ENCODE measurements at places on chromosomes 2 and 18.

DNA sequence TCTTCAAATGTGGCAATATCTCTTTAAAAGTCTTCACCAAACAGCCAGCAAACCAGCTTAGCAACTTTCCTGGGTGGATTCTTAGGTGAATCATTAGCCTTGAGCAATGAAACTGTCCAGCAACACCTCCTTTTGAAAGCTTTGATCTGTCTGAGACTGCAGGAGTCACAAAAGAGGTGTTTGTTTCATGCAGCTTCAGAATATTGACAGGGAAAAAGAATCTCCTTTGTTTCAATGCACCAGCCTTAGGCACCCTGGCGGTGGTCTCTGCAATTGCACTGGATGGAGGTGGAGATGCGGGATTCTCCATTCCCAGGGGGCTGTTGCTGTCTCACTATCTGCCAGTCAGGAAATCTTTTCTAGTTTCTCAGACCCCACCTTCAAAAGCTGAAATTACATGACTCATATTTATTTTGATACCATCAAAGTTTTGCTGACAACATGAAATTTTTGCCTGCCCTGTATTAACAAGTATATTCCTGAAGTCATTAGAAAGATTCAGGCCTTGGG, 76.0 kb upstream of the DSG1 start:
- no peaks in the 10 kb centered on the region for H3K4me1 ChIP-seq
- no peak overlapping the region for H3K4me3 ChIP-seq
- H3K27ac ChIP-seq, result no peak overlapping the region

DNA sequence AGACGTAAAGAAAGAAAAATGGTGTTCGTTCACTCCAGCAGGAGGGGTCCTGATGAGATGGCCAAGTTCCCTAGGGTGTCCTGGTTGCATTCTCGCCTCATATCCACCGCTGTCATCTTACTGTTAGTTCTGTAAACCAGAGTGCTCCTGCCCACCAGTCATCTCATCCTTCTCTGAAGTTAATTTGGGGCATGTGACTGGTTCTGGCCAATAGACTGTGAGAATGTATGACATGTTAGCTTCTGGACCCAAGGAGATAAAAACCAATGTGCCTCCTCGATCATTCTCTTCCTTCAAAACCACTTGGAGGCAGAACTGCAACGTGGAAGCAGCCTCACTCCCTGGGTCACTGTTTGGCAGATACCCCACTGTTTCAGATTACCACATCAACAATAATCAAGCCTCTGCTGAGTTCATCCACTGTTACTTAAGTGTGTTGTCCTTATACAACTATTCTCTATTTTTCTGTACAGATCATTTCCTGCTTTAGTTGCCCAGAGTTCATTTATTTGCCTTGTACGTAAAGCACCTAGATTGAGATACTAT, 759.1 kb downstream of the TSN start:
- no peak overlapping the region for H3K4me3 ChIP-seq
- no peaks in the 10 kb centered on the region for H3K36me3 ChIP-seq
- no peaks in the 10 kb centered on the region for H3K27me3 ChIP-seq
- H3K4me1 ChIP-seq, result no peaks in the 10 kb centered on the region

GRCh38 chr2:136645236-136645828, 120.0 kb upstream of the THSD7B start:
- no peak overlapping the region for H3K4me3 ChIP-seq
- no peak overlapping the region for H3K27ac ChIP-seq
- no peaks in the 10 kb centered on the region for H3K27me3 ChIP-seq
- H3K36me3 ChIP-seq, result no peaks in the 10 kb centered on the region
- DNase-seq, result peak; percentile 41

DNA sequence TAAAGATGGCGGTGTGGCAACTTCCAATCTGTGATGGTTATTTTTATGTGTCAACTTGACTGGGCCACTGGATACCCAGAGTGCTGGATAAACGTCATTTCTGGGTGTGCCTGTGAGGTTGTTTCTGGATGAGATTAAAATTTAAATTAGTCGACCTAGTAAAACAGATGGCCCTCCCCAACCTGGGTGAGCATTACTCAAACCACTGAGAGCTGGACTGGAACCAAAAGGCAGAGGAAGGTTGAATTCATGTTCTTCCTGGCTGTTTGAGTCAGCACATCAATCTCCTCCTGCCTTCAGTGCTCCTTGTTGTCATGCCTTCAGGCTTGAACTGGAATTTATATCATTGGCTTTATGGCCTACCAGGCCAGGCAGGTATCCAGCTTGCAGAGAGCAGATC, 190.8 kb upstream of the RGPD4 start:
- no peaks in the 10 kb centered on the region for H3K4me1 ChIP-seq
- H3K27ac ChIP-seq, result no peak overlapping the region
- no peaks in the 10 kb centered on the region for H3K36me3 ChIP-seq

GRCh38 chr18:42429196-42429595, 474.2 kb downstream of the PIK3C3 start:
- H3K27me3 ChIP-seq, result no peaks in the 10 kb centered on the region
- H3K27ac ChIP-seq, result no peak overlapping the region
- H3K36me3 ChIP-seq, result no peaks in the 10 kb centered on the region
- DNase-seq, result peak; percentile 7
- H3K4me1 ChIP-seq, result no peaks in the 10 kb centered on the region

- H3K4me3 ChIP-seq, result no peak overlapping the region
- H3K36me3 ChIP-seq, result peaks cover 2% of the 10 kb centered on the region
Observed at GRCh38 chr2:28293416-28293815, 99.2 kb upstream of the FOSL2 start.

DNA sequence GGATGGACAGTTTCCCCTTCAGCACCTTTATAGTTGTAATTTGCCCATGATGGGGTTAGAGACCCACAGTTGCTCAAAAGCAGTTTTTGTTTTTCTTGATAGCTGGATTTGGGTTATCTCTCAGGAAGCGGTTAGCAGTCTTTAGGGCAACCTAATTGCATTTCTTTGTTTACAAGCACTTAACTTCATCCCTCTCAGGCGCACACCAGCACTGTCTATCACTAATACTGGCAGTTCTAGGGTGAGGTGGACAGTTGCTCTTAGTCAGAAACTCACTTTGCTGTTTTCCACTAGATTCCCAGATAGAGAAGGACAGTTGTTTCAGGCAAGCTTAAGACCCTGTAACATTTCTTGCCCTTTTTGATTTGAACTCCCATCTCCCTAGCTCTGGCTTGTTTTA, 146.0 kb downstream of the AGAP1 start:
- peak overlapping the region; percentile 93 for H3K27ac ChIP-seq
- DNase-seq, result no peak
- peaks cover 66% of the 10 kb centered on the region for H3K4me1 ChIP-seq
- no peak overlapping the region for H3K4me3 ChIP-seq
- H3K36me3 ChIP-seq, result no peaks in the 10 kb centered on the region

- H3K27ac ChIP-seq, result peak overlapping the region; percentile 99
- H3K27me3 ChIP-seq, result no peaks in the 10 kb centered on the region
- no peaks in the 10 kb centered on the region for H3K36me3 ChIP-seq
- DNase-seq, result peak; percentile 18
Observed at GRCh38 chr2:214807653-214808052, 1.8 kb downstream of the BARD1 start.

DNA sequence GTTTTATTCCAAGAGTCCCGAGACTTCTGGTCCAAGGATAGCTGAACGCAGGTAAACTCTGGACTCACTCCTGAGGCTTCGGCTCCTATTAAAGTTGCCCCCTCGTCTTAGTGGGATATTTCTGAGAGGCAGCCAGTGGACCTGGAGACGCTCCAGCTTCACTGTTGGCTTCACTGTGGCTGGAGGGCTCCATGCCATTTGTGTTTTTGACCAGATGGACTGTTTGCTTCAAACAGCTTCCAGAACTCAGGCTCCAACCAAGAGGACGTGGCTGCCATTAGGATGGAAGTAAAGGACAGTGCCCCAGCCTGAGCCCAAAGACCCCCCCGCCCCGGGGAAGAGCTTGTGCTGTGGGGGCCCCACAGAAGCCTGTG, 94.4 kb upstream of the LDAH start:
- no peaks in the 10 kb centered on the region for H3K36me3 ChIP-seq
- no peak for DNase-seq
- no peak overlapping the region for H3K4me3 ChIP-seq
- no peak overlapping the region for H3K27ac ChIP-seq

DNA sequence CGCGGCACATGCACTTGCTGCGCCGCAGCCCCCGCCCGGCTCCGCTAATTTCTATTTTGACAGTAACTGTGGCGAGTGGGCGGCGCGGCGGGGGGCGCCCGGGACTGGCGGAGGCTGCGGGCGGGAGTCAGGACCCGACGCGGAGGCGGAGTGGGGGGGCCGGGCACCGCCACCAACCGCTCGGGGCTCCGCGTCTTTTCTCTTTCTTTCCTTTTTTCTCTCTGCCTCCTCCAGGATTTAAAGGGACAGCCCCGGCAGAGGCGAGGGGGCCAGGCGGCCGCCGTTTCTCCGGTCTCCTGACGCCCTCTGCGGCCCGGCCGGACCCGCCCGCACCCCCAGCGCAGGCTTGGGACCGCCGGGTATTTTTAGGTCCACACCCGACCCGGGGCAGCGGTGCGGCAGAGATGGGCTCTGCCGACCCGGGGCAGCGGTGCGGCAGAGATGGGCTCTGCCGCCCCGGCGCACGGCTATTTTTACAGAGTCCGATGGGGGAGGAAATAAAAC, 460 bp upstream of the ZBTB7C start:
- peaks cover 36% of the 10 kb centered on the region for H3K27me3 ChIP-seq
- no peaks in the 10 kb centered on the region for H3K36me3 ChIP-seq
- DNase-seq, result peak; percentile 69
- H3K4me1 ChIP-seq, result peaks cover 36% of the 10 kb centered on the region

DNA sequence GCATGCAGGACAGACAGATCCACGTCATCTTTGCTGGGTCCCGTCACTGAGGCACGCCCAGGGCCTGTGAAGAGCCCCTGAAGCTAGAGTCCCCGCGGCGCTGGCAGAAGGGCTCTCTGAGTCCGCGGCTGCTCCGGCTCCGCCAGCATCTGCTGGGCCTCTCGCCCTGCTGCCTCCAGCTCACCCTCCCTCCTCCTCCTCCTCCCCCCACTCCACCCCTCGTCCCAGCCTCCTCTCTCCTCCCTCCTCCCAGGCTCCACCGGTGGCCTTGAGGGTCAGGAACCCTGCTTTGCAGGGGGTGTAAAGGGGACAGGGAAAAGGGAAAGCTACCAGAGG, at the start of gene TNS1:
Gene TNS1 (minus strand): TSS at position 151 of the 336 bp plus-strand sequence. CDS start 123 bp downstream, at position 28.
- peak within 1 kb of the TSS; percentile 85 for H3K27ac ChIP-seq
- peak within 1 kb of the TSS; percentile 31 for H3K4me3 ChIP-seq
- DNase-seq, result peak; percentile 81
- no peaks in the 10 kb centered on the region for H3K36me3 ChIP-seq
- H3K4me1 ChIP-seq, result peaks cover 50% of the 10 kb centered on the region

DNA sequence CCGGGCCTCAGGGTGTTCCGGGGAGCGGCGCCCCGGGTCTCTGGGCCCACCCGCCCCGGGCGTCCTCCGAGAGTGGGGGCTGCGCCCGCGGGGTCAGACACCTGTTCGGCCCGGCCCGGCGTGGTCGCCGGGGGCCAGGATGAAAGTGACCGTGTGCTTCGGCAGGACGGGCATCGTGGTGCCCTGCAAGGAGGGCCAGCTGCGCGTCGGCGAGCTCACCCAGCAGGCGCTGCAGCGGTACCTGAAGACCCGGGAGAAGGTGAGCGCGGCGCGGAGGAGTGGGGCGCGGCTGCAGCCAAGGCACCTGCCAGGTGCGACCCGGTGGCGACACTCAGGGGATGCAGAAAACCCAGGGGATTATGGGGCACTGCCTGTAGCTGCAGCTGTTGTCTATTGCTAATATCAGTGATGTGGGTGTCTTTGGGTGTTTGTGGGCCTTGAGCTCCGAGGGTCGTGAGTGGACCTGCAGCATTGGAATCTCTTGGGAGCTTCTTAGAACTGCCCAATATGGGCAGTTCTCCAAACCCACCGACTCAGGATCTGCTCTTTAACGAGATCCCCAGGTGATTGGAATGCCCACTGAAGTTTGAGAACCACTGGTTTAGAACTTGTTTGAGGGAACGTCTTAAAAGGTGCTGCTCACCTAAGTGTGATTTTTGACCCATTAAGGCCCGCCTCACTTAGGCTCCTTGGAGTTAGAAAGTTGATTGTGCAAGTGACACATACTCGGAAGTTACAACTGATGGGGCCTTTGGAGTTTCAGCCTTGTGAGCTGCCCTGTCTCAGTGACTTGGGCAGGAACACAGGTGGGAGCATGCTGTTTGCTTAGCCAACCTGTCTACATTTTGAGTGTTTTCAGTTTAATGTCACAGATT, 823 bp downstream of the PARD3B start:
- H3K27ac ChIP-seq, result no peak overlapping the region
- peak overlapping the region; percentile 74 for H3K4me3 ChIP-seq
- peaks cover 7% of the 10 kb centered on the region for H3K27me3 ChIP-seq
- DNase-seq, result peak; percentile 10

DNA sequence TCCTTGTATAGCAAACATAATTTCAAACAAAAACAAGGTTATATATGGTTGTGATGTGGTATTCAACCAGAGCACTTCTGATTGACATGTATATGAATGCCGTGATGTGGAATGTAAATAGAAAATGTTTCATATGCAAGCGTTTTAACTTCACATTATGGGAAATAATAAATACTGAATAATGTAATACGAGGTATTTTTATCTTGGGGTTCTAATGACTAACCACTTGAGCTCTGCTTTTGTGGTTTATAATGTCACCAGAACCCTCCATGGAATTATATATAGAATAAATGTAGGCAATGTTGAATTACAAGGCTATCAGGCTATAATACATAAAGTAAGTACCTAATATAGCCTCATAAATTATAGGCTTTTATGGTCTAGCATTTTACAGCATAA, 72.4 kb downstream of the ZNF521 start:
- H3K27ac ChIP-seq, result no peak overlapping the region
- H3K4me3 ChIP-seq, result no peak overlapping the region
- H3K36me3 ChIP-seq, result no peaks in the 10 kb centered on the region
- DNase-seq, result no peak
- H3K4me1 ChIP-seq, result peaks cover 26% of the 10 kb centered on the region
- H3K27me3 ChIP-seq, result no peaks in the 10 kb centered on the region

- H3K27ac ChIP-seq, result peak overlapping the region; percentile 69
- peaks cover 7% of the 10 kb centered on the region for H3K4me1 ChIP-seq
- H3K36me3 ChIP-seq, result peaks cover 30% of the 10 kb centered on the region
- H3K4me3 ChIP-seq, result no peak overlapping the region
- peak; percentile 73 for DNase-seq
- no peaks in the 10 kb centered on the region for H3K27me3 ChIP-seq
Observed at GRCh38 chr18:62979176-62979575, 263.8 kb downstream of the PHLPP1 start.

DNA sequence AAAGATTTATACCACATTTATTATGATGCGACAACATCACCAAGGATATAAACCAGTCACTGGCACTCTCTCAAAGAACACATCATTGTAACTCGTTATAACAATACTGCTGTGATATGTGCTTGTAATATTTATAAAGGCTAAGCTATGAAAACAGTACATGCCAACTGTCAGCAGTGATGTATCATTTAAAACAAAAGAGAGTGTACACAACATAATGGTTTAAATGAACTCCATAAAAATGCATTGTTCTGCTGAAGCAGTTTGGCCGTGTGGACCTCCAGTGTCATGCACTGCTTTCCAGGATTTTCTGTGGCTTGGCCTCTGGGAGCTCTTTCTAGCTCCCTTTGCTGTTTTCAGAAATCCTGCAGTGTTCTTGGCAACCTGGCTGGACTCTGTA, 215.6 kb downstream of the MTX2 start:
- H3K36me3 ChIP-seq, result no peaks in the 10 kb centered on the region
- H3K27me3 ChIP-seq, result no peaks in the 10 kb centered on the region
- no peak overlapping the region for H3K4me3 ChIP-seq
- no peak overlapping the region for H3K27ac ChIP-seq
- DNase-seq, result peak; percentile 88

Measured in muscle of leg (tissue), 16 donors.